ENCODE measurements at places on chromosomes 11 and 22.

- no peak for DNase-seq
Observed at GRCh38 chr11:16117989-16118756, 238.2 kb downstream of the SOX6 start.

DNA sequence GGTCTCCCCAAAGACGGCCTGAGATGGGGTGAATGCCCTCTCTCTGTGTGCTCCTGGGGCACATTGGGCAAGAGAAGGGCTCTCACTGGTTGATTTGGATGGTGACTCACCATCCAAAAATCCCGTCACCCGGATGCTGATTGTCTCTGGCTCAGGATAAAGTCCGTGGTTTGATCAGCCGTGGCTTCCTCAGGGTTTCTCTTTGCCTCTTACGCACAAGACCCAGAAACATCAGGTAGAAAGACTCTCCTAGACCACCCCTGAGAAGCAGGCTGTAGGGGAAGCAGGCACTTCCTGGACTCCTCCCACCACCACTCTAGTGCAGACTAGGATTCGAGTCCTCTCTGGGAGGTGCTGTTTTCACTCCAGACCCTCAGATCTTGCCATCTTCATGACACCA is 176.1 kb upstream of the NCAM1 start:
- DNase-seq, result no peak

- no peak for DNase-seq
Observed at GRCh38 chr22:49674479-49675050, 153.1 kb downstream of the BRD1 start.

GRCh38 chr11:118042796-118043195 is 34.1 kb upstream of the TMPRSS4 start:
- DNase-seq, result no peak

- no peak for DNase-seq
Observed at GRCh38 chr11:66704659-66705360, 24.2 kb downstream of the SPTBN2 start.

- no peak for DNase-seq
Observed at GRCh38 chr22:31872209-31872608, 72.1 kb upstream of the YWHAH start.

- no peak for DNase-seq
Observed at GRCh38 chr11:68226421-68226820, 13.3 kb upstream of the KMT5B start.

- no peak for DNase-seq
Observed at GRCh38 chr11:64352995-64353714, 5.8 kb upstream of the RPS6KA4 start.

Measured in stimulated activated CD8-positive, alpha-beta memory T cell treated with anti-CD3 and anti-CD28 coated beads, Interleukin-7, amount 100 ng/mL, for 1 hour (primary cell).